ENCODE measurements at places on chromosomes 5 and 9.

- no peak for DNase-seq
Observed at GRCh38 chr9:85310573-85310972, 431.2 kb downstream of the AGTPBP1 start.

DNA sequence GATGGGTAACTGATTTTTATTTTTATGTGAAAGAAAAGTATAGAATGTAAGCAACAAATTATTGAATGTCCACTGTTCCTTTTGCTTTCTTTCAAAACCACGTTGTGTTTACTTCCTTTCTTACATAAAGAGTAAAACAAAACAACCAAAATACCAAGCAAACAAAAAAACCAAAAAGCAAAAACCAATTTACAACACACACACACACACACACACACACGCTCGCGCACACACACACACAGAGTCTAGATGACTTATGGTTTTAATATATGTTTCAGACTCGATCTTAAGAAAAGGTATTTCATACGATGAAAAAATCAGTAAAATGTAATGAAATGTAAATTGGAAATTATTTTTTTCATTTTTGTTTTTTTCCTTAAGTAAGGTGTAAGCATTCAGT lies 80.3 kb downstream of the ADGRV1 start:
- DNase-seq, result no peak

DNA sequence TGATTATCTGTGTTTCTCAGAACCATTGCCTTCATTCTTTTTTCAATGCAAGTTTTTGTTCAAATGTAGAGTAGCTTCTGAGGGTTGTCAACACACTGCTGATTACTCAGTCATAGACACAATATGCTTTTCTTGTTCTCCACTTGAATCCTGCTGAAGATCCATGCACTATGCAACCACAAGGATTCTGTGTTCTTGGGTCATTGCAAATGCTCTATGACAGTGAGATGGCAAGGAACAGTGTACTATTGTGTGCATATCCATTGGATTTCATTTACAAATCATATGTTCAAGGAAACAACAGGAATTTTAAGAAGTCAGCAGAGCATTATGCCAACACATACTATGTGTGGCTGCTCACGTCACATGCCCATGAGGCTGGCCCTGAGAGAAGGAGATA lies 1590.2 kb downstream of the EFNA5 start:
- DNase-seq, result no peak

GRCh38 chr5:125109293-125109692 lies 362.9 kb upstream of the ZNF608 start:
- no peak for DNase-seq

DNA sequence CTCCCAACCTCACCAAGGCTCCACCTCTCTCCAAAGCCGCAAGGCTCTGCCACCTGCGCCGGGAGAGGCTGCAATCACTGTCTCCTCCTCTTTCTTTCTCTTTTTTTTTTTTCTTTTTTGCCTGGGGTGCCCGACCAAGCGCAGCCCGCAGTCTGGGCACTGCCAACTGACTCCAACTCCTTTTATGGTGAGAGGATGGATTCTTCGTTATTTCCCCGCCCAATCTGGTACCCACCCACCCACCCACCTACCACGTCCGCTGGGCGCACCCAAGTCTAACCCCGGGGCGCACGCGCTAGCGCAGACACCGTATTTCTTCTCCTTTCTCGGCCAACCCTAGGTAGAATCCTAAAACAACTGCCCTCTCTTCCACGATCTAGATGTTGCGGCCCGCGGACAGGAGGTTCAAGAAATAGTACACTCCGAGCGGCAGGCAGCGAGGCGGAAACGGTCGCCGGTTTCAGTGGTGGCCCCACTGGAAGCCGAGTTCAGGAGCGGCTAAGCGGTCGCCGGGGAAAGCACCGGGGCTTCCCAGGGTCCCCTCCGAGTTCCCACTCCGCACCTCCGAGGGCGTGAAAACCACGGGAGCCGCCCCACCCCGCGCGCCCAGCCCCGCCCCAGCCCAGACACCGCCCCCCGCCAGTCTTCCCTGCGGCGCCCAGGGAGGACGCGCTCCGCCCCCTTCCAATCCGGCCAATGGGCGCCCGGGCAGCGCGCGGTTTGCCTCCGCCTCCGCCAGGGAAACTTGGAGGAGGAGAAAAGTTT lies 385 bp upstream of the PTGER4 start:
- DNase-seq, result peak; percentile 96

GRCh38 chr5:113344973-113345940 lies 89.5 kb downstream of the TSSK1B start:
- no peak for DNase-seq

DNA sequence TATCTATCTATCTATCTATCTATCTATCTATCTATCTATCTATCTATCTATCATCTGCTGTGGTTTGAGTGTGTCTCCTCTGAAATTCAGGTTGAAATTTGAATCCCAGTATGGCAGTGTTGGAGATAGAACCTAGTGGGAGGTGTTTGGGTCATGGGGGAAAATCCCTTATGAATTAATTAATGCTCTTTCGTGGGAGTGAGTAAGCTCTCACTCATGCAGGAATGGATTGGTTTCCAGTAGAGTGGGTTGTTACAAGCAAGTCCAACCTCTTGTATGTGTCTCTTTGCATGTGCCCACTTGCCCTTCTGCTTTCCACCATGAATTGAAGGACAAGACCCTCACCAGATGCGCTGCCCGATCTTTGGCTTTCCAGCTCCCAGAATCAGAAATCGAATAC lies 113.0 kb downstream of the ANXA1 start:
- DNase-seq, result no peak

GRCh38 chr5:79689541-79690466 lies at the start of gene CMYA5:
TSS of gene CMYA5 (plus strand) at chr5:79689836. CDS start at chr5:79689908, 72 bp downstream.
- peak; percentile 57 for DNase-seq

DNA sequence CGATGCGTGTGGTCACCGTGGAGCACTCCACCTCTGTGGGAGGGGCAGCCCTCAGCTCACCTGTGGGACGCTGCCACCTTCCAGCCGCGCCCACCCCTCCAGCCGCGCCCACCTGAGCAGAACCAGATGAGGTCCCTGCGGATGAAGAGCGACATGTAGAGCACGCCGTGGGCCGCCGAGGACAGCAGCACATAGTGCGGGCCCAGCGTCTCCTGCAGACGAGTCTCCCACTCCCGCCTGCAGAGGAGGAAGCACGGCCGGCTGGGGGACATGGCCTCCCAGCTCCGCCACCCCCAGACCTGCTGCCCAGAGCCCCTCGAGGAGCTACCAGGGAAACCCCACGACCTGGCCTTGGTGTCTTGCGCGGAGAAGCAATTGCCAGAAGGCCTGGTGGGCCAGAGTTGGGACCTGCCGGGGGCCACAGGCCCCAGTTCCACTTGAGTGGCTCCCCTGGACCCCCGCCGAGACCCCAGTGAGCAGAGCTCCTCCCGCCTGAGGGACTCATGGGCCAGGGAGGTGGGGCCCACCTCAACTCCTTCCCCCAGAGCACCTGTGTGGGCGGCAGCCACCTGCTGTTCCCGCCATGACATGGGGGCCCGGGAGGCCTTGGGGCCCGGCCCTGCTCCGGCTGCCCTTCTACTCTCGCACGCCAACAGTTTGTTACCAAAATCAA lies 6.5 kb downstream of the INPP5E start:
- DNase-seq, result no peak

DNA sequence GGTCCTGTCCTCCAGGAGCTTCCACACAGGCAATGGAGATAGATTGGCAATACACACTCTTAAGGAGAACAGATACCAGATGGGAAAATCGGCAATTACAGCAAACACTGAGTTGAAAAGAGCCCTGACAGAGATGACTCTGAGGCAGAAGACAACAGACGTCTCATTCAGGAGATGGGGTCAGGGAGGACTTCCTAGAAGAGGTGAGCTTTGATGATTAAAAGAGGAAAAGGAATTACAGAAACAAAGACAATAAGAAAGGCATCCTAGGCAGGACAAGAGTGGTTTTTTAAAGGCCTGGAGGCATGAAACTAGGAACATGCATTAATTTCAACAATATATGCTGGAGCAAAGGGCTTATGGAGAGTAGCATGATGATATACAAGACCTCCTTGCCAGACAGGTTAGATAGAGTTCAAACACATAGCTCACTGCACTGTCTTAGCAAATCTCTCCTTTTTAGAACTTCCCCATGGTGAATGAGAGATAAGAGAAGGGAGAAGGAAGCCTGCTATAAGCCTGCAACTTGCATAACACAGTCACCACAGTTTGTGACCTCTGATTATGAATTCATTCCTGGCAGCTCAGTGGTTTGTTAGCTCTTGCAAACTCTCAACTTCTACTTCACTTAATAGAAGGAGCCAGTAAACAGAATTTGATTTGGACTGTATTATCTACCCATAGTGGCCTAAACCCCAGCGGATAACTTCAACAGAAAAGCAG lies 48.5 kb downstream of the SIL1 start:
- no peak for DNase-seq

DNA sequence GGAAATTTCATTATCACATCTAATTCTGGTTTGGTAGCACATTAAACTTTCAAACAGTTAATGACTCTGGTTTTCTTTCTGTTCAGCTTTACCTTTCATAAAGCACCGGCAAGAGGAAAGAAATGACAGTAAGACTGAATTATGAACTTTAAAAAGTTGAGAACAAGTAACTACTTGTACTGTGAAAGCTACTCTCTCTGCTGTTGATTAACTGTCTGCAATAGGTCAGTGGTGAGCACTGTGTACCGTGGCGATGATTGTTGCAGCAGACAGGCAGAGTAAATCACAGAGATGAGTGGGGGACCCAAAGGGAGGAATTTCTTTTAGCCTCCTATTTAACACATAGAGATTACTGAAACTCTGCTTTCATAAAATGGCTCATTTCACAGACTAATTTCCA lies 74.0 kb upstream of the MEF2C start:
- DNase-seq, result no peak

- no peak for DNase-seq
Observed at GRCh38 chr9:33913541-33913940, 96.6 kb downstream of the UBE2R2 start.

GRCh38 chr5:15489571-15490235 lies 10.3 kb upstream of the FBXL7 start:
- DNase-seq, result no peak

DNA sequence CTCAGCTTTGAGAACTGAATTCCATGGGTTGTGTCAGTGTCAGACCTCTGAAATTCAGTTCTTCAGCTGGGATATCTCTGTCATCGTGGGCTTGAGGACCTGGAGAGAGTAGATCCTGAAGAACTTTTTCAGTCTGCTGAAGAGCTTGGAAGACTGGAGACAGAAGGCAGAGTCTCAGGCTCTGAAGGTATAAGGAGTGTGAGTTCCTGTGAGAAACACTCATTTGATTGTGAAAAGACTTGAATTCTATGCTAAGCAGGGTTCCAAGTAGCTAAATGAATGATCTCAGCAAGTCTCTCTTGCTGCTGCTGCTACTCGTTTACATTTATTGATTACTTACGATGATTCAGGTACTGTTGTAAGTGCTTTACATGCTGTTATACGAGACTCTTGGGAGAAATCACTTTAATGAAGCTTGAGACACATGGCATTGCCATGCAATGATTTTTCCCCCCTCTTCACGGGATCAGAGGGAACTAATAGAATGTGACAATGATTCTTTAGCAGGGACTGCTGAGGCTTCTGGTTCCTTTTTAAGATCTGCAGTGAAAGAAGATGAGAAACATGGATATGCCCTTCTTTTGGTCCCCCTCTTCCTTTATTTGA lies 63.8 kb downstream of the PTTG1 start:
- no peak for DNase-seq

- no peak for DNase-seq
Observed at GRCh38 chr5:55557123-55557522, 22.4 kb upstream of the PLPP1 start.

GRCh38 chr5:54570916-54571315 lies 53.4 kb downstream of the SNX18 start:
- no peak for DNase-seq

- DNase-seq, result no peak
Observed at GRCh38 chr5:127766676-127767335, 63.6 kb downstream of the CCDC192 start.

DNA sequence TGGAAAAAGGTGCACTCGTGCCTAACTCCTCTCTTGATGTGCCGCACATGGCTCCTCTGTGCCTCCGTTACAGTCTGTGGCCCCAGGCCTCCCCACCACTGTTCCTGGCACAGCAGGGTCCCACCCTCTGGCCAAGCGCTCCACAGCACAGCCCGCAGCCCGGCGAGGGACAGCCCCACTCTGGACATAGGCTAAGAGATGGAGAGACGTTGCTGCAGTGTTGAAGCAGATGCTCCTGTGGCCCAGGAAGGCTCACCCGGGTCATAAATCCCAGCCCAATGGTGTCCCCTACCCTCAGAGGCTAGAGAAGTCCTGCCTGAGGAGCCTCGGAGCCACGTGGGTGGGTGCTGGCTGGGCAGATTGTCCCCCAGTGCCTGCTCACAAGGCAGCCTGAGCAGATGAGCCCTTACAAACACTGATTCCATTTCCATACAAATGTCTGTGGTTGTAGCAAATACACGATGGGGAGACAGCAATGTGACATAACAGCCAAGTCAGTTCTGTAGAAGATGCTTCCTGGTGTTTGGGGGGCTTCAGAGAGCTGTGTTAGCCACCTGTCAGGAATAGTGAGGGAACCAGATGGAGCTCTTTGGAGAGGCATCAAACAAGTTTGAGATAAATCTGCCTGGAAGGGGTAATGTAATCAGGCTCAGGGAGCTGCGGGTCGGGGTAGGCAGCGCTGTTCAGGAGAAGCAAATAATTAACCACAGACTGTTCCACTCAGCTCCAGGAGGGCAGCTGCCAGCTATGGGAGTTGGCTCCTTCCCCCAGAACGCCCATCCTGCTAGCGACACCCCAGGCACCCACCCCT lies 41.7 kb downstream of the C5orf15 start:
- peak; percentile 56 for DNase-seq

DNA sequence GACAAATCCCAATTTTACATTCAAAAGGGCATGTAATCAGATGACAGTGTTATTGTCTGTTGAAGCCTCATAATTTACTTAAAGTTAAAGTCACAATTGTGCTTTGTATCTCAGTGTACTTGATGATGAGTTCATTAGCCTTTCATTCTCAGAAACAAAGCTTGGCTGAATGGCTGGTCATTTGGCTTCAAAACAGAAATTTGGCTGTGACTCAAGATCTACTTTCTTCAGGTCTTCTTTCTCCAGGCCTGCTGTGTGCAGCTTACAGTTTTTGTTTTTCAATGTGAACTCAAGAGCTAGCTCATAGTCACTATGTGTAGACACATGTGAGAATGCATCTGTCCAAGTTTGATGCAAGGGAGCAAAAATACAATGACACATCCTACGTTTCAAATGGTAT lies 2003.6 kb upstream of the WWC1 start:
- no peak for DNase-seq
